PC-3 (cell line): ENCODE measurements at places on chromosomes 1 and 21. TPM values are rescaled to one million over a fixed set of nuclear protein-coding genes. Genes with fewer than 3 reads are reported as not detected.

DNA sequence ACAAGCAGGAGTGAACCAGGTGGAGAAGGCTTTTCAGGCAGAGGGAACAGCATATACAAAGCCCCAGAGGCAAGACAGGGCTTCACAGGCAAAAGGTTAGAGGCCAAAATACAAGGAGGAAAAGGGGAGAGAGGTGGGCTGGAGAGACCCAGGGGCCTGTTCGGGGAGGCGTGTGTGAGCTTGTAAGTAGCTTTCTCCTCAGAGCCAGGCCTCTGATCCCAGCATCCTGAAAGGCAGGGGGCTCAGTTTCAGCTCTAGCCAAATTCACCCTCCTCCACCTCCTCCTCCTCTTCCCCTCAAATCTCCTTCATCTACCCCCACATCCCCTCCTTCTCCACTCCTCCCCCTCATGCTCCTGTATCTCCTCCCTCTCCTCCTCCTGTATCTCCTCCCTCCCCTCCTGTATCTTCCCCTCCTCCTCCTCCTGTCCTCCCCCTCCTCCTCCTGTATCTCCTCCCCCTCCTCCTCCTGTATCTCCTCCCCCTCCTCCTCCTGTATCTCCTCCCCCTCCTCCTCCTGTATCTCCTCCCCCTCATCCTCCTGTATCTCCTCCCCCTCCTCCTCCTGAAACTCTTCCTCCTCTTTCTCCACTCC lies 148.6 kb downstream of the ST6GALNAC5 start:
- no peaks in the 10 kb centered on the region for H3K36me3 ChIP-seq
- DNase-seq = no peak
- H3K27me3 ChIP-seq = no peaks in the 10 kb centered on the region
- no peak overlapping the region for H3K4me3 ChIP-seq
- no peak overlapping the region for H3K27ac ChIP-seq

DNA sequence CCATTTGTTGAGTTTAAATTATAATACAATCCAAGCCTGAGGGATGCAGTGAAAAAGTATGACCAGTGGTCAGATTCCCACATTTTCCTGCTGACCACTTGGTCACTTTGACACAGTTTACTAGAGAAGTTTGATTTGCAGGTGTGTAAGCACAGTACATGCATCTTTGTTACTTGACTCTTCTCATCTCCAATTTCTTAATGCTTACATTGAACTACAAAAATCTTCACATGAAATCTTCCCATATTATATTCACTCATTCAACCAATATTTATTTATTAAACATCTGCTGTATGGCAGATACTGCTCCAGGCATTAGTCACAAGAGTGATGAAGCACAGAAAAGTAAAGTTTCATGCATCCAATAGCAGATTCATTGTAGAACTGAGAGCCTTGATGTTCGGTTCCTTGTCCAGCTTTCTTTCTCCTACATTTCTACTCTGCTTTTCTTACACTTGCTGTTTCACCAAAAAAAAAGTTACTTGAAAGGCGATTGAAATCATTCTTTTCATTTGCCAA lies 211.7 kb downstream of the NFIA start:
- no peaks in the 10 kb centered on the region for H3K36me3 ChIP-seq
- peak overlapping the region; percentile 80 for H3K27ac ChIP-seq
- no peaks in the 10 kb centered on the region for H3K27me3 ChIP-seq
- DNase-seq = peak; percentile 80
- H3K4me3 ChIP-seq = no peak overlapping the region

DNA sequence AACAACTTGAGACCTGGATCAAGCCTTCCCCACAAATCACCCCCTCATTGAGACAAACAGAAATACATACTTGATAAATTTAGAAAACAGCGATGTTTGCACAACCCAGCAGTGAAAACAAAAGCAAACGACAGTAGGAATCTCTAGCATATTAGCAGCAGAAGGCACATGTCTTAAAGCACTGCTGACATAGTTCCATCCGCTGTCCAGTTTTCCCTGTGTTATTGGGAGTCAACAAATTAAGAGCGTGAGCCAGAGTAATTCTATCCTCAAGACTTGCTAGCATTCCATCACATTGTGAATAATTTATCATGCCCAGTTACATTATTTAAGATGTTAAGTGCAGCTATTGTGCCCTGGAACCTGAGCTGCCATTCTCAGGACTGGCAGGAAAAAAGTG lies 55.3 kb downstream of the IGSF5 start:
- H3K27ac ChIP-seq = no peak overlapping the region
- no peak for DNase-seq
- H3K27me3 ChIP-seq = peaks cover 52% of the 10 kb centered on the region
- H3K4me3 ChIP-seq = no peak overlapping the region
- no peaks in the 10 kb centered on the region for H3K36me3 ChIP-seq
- H3K4me1 ChIP-seq = no peaks in the 10 kb centered on the region

- peak; percentile 46 for DNase-seq
- peaks cover 6% of the 10 kb centered on the region; the same call in 1 of the 2 replicates for H3K27me3 ChIP-seq
- no peaks in the 10 kb centered on the region for H3K36me3 ChIP-seq
- H3K4me1 ChIP-seq = no peaks in the 10 kb centered on the region
Observed at GRCh38 chr1:29465755-29466154, 229.4 kb downstream of the PTPRU start.

DNA sequence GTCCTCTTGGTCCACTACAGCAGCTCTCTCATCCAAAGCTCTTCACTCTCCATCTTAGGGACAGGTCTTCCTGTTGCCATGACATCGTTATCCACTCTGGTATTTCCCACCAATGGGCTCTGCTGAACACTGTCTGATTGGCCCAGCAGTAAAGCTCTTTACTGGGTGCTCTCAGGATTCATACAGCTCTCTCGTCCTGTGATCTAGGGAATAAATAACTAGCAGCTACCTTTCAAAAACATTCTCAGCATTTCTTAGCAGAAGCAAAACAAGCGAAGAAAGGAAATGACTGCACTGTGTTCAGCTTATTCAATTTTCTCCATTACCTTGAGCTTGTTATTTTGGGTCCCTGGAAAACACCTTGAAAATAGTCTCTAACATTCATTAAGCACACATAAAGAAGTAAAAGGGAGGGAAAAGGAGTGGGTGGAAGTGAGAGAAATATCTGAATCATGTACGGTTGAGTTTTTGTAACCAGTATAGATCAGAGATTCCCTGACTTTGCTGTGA lies 163.4 kb upstream of the SGIP1 start:
- H3K27ac ChIP-seq = no peak overlapping the region
- DNase-seq = no peak
- H3K27me3 ChIP-seq = no peaks in the 10 kb centered on the region
- peaks cover 28% of the 10 kb centered on the region for H3K4me1 ChIP-seq

The IFI44 gene
- total RNA-seq = 7.1 and 10.4 TPM in 2 replicates

The S100A12 gene
- total RNA-seq = not detected in 2 replicates

The PBX1 gene
- 8.4 and 9.8 TPM in 2 replicates for total RNA-seq

The RGS8 gene
- not detected in 2 replicates for total RNA-seq

The BROX gene
- total RNA-seq = 60.7 and 68.4 TPM in 2 replicates
